ENCODE measurements at places on chromosomes 13 and 19. TPM values are rescaled to one million over a fixed set of nuclear protein-coding genes. Genes with fewer than 3 reads are reported as not detected.

HCN2 gene
- 0.38 TPM for total RNA-seq

DNA sequence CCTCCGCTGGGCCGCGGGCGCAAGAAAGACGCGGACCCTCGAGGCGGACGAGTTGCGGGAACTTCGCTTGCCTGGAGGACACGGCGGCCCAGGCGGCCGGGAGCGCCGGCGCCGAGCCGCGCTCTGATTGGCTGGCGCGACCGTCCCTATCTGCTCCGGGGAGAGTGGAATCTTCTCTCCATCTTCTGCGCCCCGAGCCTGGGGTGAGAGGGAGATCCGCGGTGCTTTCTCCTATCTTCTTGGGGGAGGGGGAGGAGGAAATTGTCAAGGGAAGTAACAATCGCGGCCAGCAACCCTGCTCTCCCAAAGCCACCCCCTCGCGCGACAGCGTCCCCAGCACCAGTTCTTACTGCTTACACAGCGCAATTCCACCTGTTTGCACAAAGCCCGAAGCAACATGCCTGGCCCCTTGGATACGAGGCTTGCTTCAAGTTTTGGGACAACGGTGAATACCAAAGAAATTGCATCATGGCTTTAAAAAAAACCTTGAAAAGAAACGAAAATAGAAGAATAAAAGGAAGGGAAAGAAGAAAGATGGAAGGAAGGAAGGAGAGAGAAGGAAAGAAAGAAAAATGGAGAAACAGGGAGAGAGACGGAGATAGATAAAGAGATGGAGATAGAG lies 4.8 kb downstream of the SOX21 start:
- no peak overlapping the region for H3K27ac ChIP-seq
- peaks cover 97% of the 10 kb centered on the region for H3K27me3 ChIP-seq
- H3K4me3 ChIP-seq, result no peak overlapping the region
- peaks cover 21% of the 10 kb centered on the region for H3K4me1 ChIP-seq
- DNase-seq, result no peak
- no peaks in the 10 kb centered on the region for H3K36me3 ChIP-seq

DNA sequence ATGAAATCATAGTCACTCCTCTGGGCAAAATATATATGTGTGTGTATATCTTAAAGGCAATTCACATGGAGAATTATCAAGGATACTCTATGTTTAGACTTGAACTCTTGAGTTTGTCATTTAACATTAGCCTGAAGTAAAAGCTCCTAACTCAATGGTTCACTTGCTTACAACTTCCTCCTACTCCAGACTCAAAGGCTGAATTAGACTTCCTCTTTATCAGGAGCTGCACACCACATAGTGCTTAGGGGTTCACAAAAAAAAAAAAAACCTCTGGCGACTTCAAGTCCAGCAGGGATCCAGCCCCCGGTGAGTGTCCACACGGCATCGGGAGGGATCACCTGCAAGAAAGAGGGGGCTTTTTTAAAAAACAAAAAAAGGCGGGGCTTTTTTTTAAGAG lies 68.2 kb upstream of the LSM14A start:
- peaks cover 11% of the 10 kb centered on the region for H3K27me3 ChIP-seq
- no peaks in the 10 kb centered on the region for H3K36me3 ChIP-seq
- H3K27ac ChIP-seq, result no peak overlapping the region
- no peak for DNase-seq

DNA sequence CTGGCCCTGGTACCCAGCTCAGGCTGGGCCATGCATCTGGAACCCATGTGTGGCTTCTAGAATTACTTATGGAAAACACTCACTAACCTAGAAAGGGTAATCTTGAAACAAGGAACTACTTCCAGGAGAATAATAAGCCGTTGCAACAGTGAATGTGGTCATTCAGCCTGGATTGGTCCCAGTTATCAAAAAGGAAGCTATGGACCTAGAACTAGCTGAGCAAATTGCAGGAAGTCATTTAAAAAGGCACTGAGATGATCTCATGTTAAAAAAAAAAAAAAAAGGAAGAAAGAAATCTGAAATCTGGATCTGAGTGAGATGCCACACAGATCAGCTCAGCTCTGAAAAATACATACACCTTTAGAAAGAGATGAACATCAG lies 59.6 kb downstream of the DCT start:
- H3K4me3 ChIP-seq, result no peak overlapping the region
- H3K27me3 ChIP-seq, result peaks cover under 1% of the 10 kb centered on the region
- no peaks in the 10 kb centered on the region for H3K4me1 ChIP-seq
- no peak overlapping the region for H3K27ac ChIP-seq
- DNase-seq, result no peak
- H3K36me3 ChIP-seq, result no peaks in the 10 kb centered on the region

Data from left lung (tissue), 14 donors.